Stimulated activated CD8-positive, alpha-beta memory T cell treated with anti-CD3 and anti-CD28 coated beads, Interleukin-7, amount 100 ng/mL, for 48 hours (primary cell): ENCODE measurements at places on chromosomes 12 and 14.

- no peak for DNase-seq
These were observed 97.6 kb upstream of the DIO3 start for GRCh38 chr14:101463566-101464171.

DNA sequence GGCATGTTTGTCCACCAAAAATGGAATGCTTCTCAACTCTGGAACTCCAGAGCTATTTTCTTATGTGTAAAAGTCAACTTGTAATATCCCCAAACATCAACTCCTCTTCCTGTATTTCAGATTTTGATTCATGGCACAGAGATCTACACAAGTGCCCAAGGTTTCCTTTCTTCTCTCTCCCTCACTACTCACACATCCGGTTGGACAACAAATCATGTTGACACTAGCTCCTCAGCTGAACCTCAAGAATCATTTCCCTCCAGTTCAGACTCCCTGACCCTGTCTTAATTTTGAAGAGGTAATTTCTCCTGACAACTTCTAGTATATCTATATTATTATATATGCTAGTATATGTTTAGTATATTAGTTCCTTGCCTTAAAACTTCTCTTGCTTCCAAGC is 485.4 kb upstream of the CCDC196 start:
- DNase-seq = no peak

DNA sequence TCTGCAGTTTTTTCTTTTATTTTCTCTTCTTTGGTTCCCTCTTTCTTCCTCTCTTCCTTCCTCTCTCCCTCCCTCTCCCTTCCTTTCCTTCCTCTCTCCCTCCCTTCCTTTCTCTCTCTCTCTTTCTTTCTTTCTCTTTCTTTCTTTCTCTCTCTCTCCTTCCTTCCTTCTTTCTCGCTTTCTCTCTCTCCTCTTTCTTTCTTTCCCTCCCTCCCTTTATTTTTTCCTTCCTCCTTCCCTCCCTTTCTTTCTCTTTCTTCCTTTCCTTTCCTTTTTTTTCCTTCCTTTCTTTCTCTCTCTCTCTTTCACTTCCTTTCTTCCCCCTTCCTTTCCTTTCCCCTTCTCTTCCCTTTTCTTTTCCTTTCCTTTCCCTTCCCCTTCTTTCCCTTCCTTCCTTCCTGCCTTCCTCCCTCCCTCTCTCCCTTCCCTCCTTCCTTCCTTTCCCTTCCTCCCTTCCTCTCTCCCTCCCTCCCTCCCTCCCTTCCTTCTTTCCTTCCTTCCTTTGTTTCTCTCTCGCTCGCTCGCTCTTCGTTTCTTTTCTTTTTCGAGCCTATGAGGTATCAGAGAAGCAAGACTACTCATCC is 13.7 kb downstream of the CFAP54 start:
- no peak for DNase-seq

DNA sequence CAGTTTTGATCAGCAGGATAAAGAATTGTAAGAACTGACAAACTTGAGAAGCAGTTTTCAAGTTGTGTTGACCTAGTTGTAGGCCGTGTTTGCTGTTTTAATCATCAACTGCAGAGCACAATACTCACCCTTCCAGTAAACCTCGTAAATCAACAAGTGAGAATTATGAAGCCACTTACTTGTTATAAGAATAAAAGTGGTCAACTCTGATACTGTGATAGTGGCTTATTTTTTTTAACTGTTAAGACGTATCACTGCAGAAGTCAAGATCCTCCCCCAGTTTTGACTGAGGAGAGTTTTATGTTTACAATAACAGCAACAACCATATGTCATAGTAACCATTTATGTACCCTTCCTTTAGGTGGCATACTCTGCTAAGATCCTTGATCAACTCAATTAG is 100.8 kb upstream of the DACT1 start:
- DNase-seq = no peak

GRCh38 chr14:38929416-38929815 is 173.6 kb downstream of the SEC23A start:
- no peak for DNase-seq

- DNase-seq = no peak
These were observed 3.6 kb upstream of the ARID2 start for GRCh38 chr12:45725631-45726602.

DNA sequence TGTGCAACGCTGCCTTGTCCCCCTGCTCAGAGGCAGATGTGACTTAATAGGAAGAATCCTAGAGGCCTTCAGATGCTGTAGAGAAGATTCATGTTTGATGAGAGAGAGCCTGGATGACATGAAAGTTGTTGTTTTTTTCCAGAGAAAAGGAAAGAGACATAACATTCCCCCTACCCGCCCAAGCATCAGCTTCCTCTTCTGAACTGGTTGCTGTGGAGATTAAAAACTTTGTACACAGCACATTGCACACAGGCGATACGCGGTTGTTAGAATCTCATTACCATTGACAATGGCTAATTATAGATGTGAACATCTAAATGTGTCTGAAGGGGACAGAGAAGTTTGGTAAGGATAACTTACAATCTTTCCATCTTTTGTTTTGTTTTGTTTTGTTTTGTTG is 13.6 kb upstream of the ETFBKMT start:
- DNase-seq = no peak

GRCh38 chr12:118922405-118922804 is 58.9 kb upstream of the SRRM4 start:
- DNase-seq = no peak

DNA sequence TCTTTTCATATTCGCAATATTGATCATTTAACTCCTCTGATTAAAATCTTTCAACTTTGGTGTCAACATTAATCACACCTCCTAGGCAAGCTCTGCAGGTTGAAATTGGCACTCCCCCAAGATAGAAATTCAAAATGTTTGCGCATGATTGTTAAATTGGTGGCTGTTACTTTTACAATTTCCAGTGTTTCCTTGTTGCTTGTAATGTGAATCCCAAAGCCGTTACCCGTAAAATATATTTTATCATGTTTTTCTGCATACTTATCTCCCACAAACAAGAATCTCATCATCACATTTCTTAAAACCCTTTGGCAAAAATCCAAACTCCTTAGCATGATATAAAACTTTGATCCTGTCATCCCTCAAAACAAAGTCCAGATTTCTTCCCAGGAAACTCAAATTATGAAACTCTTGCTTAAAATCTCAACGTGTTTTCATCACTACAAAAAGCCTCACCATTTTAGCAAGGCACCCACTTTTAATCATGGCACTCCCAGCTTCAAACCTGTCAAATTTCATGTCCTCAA is 14.7 kb downstream of the RTL1 start:
- DNase-seq = no peak

DNA sequence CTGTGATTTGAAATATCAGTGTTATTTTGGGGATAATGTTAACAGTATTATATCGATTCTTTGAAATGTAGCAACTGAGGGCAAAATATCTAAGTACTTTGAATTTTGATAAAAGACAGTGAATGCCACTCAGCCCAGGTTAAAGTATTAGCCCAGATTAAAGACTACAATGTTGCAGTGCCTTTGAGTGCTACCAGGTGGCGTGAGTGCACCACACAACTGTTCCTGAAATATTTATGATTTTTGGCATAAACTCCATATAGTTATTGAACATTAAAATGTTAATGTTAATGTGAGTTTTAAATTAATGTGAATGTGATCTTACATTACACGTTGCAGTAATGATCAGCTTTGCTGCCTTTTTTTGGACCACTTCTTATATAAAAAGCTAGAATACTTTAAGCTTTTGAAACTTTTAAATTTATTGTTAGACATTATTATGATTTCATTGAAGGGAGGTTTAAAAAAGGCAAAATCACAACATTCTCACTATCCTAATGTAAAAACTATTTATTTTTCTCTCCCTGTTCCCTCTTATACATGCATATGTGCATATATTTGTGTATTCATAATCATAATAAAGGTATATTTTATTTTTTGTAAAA is 22.5 kb downstream of the MRPS35 start:
- DNase-seq = no peak

GRCh38 chr12:4284306-4284705 is 10.7 kb downstream of the CCND2 start:
- no peak for DNase-seq

DNA sequence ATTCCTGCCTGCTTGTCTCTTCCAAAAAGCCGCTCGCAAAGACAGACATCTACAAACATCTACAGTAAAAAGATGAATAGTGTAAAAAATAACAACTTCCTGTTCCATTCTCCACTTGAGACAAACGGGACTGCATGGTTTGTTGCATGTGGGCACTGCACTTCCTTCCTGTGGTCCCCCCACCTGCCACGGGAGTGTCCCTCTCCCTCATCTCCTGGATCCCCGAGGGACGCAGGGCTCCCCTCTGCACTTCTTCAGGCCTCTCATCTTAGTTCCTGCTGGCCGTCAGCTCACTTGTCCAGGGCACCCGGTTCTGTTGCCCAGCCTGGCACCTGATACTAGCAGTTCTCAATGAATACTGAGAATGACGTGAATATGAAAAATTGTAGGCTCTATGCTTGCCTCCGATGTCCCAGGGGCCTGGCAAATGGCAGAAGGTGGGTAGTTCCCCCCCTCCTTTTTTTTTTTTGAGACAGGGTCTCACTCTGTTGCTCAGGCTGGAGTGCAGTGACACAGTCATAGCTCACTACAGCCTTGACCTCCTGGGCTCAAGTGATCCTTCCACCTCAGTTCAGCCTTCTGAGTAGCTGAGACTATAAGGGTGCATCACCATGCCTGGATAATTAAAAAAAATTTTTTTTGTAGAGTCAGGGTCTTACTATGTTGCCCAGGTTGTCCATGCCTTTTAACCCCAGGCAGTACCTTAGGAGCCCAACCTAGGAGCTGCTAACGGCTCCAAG is 3.5 kb upstream of the KLC1 start:
- DNase-seq = no peak

- DNase-seq = no peak
These were observed 1019.2 kb downstream of the AACS start for GRCh38 chr12:126084480-126084879.

DNA sequence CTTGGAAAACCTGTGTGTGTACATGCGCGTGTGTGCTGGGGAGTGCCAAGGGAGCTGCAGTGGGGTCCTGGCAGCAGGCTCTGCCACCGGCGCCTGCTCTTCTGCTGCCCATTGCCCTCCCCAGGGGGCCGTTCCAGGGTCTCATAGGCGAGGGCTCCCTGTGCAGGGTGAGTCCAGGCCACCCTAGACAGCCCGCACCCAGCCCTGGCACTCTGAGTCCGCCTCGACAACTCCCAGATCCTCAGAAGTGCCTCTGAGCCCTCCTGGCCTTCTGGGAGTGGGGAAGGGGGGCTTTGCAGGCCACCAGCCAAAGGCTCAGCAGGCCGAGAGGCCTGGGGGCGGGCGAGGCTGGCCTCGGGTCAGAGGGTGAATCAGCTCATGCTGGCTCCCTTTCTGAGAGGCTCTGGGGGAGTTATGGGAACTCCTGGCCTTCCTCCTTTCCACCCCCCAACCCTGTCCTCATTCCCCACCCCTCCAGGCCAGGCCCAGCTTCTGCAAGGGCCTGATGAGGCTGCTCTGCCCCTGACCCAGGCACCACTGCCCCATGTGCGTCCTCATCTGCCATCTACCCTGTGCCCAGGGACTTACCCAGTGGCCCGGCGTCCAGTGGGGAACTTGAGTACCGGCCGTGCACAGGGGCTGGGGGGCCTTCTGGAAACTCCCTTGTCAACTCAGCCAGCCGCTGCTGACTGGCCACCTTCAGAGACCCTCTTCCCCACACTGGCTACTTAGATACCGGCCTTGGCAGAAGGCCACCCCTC is 2.1 kb upstream of the TEDC1 start:
- DNase-seq = no peak

DNA sequence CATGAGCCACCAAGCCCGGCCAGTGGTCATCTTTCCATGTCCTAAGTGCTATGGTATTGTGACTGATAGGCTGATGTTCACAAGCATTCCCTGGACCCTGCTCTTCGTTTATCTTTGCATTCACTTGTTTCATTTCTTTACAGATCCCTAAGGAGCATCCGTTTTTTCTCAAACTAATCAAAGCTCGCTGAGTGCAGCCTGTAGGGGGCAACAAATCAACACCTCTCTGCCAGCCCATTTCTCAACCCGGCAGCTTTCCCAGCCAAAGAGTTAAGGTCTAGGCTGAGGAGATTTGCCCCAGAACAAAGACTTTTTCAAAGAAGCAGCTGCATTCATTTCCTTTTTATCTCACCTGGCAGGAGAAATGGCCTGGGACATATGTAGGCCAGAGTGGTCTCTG is 12.1 kb downstream of the SIRT4 start:
- DNase-seq = no peak

DNA sequence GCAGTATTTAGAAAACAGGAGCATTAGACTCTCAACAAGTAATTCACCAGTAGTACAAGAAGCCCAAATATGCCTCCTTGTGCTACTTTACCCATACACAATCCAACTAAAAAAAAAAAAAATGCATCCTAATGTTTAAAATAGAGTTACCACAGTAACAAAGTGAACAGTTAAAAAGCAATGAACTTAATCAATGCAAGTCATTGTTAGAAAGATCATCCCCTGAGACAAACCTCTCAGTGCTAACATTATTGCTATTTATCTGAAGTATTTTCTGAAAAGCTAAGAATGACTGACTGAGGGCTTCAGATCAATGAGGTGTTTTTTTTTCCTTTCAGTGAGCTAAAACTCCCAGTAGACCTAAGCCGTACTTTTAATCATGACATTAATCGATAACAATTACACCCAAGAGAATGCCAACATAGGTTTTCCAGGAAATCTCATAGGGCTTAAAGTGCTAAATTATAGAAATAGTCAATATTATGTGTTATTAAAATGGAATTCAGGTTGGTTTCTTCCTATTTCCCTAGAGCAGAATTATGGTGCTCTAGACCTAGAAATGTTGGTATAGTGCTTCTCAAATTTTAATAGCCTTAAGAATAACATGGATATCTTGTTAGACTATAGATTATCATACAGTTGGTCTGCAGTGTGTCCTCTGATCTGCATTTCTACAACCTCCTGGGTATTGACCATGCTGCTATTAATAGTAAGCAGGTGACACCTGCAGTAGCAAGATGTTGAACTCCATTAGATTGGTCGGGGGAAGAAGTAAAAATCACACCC is 123.0 kb downstream of the PRKD1 start:
- no peak for DNase-seq

GRCh38 chr14:28766469-28766955 is at the start of gene FOXG1:
Gene FOXG1, plus strand, starts transcription at chr14:28766787. Its CDS starts 493 bp downstream, at chr14:28767280.
- DNase-seq = no peak

GRCh38 chr14:32121948-32122347 is 44.8 kb downstream of the ARHGAP5 start:
- no peak for DNase-seq

DNA sequence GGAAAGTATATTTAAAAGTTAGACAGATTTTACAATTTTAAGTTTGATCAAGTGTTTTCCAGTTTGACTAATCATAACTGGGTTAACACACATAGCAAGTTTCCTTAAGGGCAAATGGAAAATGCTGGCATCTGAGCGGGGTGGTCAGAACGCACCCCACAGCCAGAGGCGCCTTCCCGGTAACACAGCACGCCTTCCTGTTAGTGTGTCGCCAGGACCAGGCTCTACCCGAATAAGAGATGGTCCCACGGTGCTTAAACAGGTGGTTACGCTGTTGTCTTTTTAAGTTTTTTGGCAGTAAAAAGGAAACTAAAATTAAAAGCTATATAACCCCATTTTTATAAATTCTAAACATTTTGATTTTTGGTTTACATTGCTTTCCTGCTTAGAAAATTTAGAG is 28.0 kb downstream of the BDKRB1 start:
- DNase-seq = no peak
